Esophagus mucosa (tissue), 1 donor: ENCODE measurements at places on chromosomes 16 and 17. TPM values are rescaled to one million over a fixed set of nuclear protein-coding genes. Genes with fewer than 3 reads are reported as not detected.

GRCh38 chr16:86321491-86321890, 188.8 kb upstream of the FOXF1 start:
- ATAC-seq, result no peak

GRCh38 chr16:62752854-62753253, 716.6 kb upstream of the CDH8 start:
- no peak for ATAC-seq

- ATAC-seq, result no peak
Observed at GRCh38 chr16:4535627-4536108, 2.9 kb downstream of the CDIP1 start.

DNA sequence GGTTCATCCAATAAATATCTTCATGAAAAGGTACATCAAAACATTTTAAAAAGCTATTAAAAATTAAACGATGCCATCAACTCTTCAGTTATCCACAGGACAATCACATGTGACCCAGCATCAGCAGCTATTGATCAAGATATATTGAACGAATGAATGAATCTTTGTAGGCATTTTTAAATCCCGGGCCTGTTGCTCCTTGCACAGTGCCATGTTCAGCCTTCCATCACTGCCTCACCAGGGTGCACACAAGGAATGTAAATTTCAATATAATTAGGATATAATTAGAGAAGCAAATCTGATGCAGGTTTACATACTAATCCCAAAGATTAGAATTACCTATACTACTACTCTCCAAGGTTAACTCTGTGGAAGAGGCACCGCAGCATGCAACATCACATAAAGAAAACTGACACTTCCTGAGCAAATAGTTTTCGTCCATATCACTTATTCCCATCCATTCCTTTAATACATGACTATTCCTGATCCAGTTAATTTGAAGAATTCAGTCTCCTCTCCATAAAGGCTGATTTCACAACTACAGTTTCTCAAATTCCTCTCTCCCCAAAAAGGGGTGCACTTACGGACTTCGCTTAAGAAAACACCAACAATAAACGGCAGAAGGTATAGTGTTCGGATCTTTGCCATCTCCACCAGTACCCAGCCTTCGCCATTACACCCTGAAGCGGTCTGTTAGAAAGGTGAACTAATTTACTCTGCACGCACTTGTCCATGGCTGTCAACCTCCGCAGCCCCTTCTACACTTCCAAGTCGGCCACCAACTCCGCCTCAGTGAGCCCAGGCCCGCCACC, 938 bp downstream of the NCOR1 start:
- ATAC-seq, result no peak

Gene ZPBP2
- not detected for total RNA-seq
